Endothelial cell of umbilical vein (primary cell): ENCODE measurements at places on chromosomes 7 and 10.

- no peaks in the 10 kb centered on the region for H3K27me3 ChIP-seq
- no peak overlapping the region for H3K4me3 ChIP-seq
- no peak overlapping the region for H3K27ac ChIP-seq
Observed at GRCh38 chr7:105512415-105512814, 9.7 kb downstream of the PUS7 start.

GRCh38 chr7:110922906-110923305 is 168.0 kb upstream of the LRRN3 start:
- peak overlapping the region; percentile 24 for H3K27ac ChIP-seq
- no peaks in the 10 kb centered on the region for H3K36me3 ChIP-seq
- peak; percentile 68 for DNase-seq
- H3K4me3 ChIP-seq, result no peak overlapping the region

DNA sequence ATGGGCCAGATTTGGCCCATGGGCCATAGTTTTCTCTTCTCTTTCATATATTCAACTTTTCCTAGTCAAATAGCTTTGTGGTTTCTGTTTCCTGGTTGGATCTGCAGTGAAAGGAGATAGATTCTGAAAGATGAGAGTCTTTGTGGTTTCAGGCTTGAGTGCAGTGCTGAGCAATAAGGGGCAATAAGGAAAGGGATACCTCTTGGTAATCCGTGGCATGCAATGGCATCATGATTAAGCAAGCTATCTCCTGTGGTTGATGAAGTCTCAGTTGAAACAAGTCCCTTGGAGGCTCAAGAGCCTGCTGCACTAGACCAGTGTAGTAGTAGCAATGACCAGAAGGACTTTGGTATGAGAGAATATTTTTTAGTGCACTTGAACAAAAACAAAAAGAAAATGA is 187.7 kb upstream of the CNTNAP2 start:
- H3K27me3 ChIP-seq, result no peaks in the 10 kb centered on the region
- no peak overlapping the region for H3K4me3 ChIP-seq
- no peak overlapping the region for H3K27ac ChIP-seq
- no peaks in the 10 kb centered on the region for H3K36me3 ChIP-seq
- no peaks in the 10 kb centered on the region for H3K4me1 ChIP-seq

- no peaks in the 10 kb centered on the region for H3K27me3 ChIP-seq
- no peaks in the 10 kb centered on the region for H3K4me1 ChIP-seq
- H3K27ac ChIP-seq, result no peak overlapping the region
- no peak overlapping the region for H3K4me3 ChIP-seq
- H3K36me3 ChIP-seq, result no peaks in the 10 kb centered on the region
- DNase-seq, result no peak
Observed at GRCh38 chr10:31875608-31876007, 53.0 kb downstream of the ARHGAP12 start.

DNA sequence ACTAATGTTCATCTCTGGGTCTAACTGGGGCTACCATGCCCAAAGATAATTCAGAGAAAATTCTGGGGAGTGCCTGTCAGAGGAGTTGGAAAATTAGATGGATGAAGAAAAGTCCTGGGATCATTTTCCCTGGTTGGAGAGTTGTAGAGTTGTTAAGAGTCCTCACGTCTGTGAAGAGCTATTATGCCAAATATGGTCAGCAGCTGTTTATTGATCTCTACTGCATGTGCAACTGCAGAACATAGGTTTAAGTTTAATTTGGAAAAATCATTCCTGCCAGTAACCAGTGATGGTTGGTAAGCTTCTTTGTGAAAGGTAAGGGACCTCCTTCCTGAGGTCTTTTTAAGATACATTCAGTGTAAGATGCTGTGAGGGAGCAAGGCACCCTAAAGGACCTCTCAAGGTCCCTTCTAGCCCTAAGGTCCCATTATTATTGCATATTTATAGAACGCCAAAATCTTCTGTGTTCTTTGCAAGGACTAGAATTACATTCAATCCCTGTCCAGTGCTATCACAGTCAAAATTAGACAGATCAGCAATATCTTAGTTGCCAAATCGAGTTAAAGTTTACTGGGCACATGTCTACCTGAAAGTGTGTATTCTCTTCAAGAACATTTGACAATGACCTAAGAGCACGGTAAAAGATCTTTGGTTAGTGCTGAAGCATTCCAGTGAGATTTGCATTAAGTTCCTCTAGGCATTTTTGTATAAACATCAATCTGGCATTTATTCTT is 62.7 kb downstream of the VTI1A start:
- DNase-seq, result no peak
- H3K27me3 ChIP-seq, result no peaks in the 10 kb centered on the region
- no peak overlapping the region for H3K4me3 ChIP-seq
- H3K36me3 ChIP-seq, result no peaks in the 10 kb centered on the region
- H3K4me1 ChIP-seq, result no peaks in the 10 kb centered on the region

- no peaks in the 10 kb centered on the region for H3K4me1 ChIP-seq
- no peak overlapping the region for H3K4me3 ChIP-seq
- no peaks in the 10 kb centered on the region for H3K36me3 ChIP-seq
- H3K27ac ChIP-seq, result no peak overlapping the region
Observed at GRCh38 chr10:18400906-18401245, 250.5 kb downstream of the NSUN6 start.

GRCh38 chr10:131706476-131706875 is 194.3 kb upstream of the PPP2R2D start:
- no peaks in the 10 kb centered on the region for H3K4me1 ChIP-seq
- H3K4me3 ChIP-seq, result no peak overlapping the region
- H3K36me3 ChIP-seq, result no peaks in the 10 kb centered on the region
- no peaks in the 10 kb centered on the region for H3K27me3 ChIP-seq

GRCh38 chr7:104814126-104814525 is 199.9 kb upstream of the KMT2E start:
- peaks cover 11% of the 10 kb centered on the region for H3K27me3 ChIP-seq
- no peaks in the 10 kb centered on the region for H3K36me3 ChIP-seq
- no peak for DNase-seq
- H3K4me3 ChIP-seq, result no peak overlapping the region

GRCh38 chr10:132163278-132163765 is 23.4 kb upstream of the DPYSL4 start:
- no peak overlapping the region for H3K4me3 ChIP-seq
- DNase-seq, result no peak
- H3K4me1 ChIP-seq, result no peaks in the 10 kb centered on the region
- H3K36me3 ChIP-seq, result no peaks in the 10 kb centered on the region
- H3K27me3 ChIP-seq, result no peaks in the 10 kb centered on the region

GRCh38 chr7:26618449-26618848 is 245.9 kb downstream of the SKAP2 start:
- no peak overlapping the region for H3K27ac ChIP-seq
- no peaks in the 10 kb centered on the region for H3K4me1 ChIP-seq
- H3K27me3 ChIP-seq, result no peaks in the 10 kb centered on the region
- no peak overlapping the region for H3K4me3 ChIP-seq
- no peaks in the 10 kb centered on the region for H3K36me3 ChIP-seq

DNA sequence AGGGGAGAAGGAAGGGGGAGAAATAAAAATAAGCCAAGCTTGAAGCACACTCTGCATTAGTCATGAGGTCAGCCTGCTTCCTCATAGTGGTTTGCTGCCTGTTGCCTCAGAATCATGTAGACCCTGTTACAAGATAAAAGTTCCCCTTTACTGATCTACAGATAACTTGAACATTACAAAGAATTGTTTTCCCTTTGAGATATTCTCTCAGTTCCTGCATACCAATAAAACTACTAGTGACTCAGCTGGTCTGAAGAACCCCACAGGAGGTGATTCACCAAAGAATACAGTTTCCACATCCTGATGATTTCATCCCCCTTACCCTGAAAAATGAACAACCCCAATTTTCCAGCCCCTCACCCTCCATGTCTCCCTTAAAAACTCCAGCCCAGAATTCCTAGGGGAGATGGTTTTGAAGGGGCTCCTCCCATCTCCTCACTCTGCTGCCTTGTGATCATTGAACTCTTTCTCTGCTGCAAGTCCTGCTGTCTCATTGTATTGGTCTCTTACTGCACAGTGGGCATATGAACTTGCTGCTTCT is 31.5 kb upstream of the NRP1 start:
- H3K27me3 ChIP-seq, result no peaks in the 10 kb centered on the region
- H3K4me3 ChIP-seq, result no peak overlapping the region
- peak overlapping the region; percentile 92 for H3K27ac ChIP-seq
- no peaks in the 10 kb centered on the region for H3K36me3 ChIP-seq
- peaks cover 37% of the 10 kb centered on the region for H3K4me1 ChIP-seq

DNA sequence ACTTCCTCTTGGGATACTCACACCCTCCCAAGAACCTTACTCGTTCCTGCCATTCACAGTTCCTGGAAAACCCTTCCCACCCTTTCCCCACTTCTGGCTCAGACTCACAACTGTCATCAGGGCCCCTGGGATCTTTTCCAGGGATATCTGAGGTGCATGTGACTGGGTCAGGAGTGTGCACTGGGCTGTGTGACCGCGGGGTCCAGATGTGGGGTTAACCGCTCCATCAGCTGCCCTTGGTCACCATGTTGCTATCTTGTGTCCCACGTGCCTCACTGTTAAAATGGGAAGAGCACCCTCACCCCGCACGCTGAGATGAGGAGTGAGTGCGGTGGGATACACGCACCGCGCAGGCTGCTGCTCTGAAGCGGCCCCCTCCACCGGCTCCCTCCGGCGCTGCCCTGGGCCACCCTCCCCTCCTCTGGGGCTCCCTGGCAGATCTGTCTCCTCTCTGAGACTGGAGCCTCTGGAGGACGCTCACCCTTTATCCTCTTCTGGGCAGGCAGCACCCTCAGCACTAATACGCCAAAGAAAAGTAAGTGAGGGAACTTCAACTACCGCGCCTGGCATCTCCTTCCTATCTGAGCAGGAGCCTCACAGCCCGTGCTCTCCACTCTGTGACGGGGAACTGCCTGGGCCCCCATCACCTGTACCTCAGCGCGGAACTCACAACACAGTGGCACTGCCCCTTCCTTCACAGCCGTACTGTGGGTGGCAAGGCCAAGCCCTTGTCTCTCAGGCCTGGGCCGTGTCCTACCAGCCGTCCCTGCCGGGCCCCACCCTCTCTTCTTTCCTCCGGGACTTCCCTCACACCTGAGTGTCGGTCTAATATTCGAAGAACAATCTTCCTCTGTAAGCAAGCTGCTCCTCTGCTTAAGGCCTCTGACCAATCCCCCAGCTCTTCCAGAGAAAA is 15.6 kb downstream of the COBL start:
- no peak overlapping the region for H3K27ac ChIP-seq
- H3K4me1 ChIP-seq, result no peaks in the 10 kb centered on the region
- H3K27me3 ChIP-seq, result no peaks in the 10 kb centered on the region
- H3K36me3 ChIP-seq, result no peaks in the 10 kb centered on the region

GRCh38 chr10:132547421-132547861 is 9.9 kb downstream of the INPP5A start:
- no peaks in the 10 kb centered on the region for H3K36me3 ChIP-seq
- no peak overlapping the region for H3K27ac ChIP-seq
- no peaks in the 10 kb centered on the region for H3K4me1 ChIP-seq
- H3K27me3 ChIP-seq, result no peaks in the 10 kb centered on the region
- no peak overlapping the region for H3K4me3 ChIP-seq

DNA sequence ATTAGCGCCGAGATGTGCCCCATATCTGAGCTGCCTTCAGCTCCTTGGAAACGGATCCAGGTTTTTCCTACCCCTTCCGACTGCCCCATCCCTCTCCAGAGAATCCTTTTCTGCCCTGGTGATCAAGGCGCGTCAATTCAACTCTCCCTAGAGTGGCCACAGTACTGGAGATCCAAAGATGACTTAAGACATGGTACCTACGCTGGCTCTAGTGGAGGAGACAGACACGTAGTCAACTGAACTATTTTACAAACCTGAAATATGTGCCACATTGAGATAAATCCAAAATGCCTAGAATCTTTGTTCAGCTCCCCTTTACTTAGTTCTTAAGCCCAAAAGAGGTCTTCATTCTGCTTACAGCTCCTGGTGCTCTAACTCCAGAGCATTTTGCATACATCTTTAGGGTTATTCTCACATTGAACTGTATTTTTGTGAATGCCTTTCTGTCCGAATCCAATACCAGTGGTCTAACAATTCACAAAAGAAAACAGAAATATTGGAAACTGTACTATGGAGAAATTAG is 444 bp upstream of the TNPO3 start:
- H3K27me3 ChIP-seq, result peaks cover 6% of the 10 kb centered on the region
- H3K4me1 ChIP-seq, result peaks cover 15% of the 10 kb centered on the region
- H3K27ac ChIP-seq, result peak overlapping the region; percentile 80
- no peak for DNase-seq

DNA sequence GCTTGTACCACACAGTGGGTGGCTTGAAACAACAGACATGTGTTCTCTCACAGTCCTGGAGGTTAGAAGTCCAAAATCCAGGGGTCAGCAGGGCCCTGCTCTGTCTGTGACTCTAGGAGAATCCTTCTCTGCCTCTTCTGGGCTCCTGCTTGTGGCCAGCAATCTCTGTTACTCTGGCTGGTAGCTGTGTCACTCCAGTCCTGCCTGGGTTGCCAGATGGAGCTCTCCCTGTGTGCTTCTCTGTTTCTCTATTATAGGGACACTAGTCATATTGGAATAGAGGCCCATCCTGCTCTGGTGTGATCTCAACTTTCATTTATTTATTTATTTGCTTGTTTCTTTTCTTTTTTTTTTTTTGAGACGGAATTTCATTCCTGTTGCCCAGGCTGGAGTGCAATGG is 276.6 kb upstream of the GALNT17 start:
- H3K36me3 ChIP-seq, result no peaks in the 10 kb centered on the region
- no peak for DNase-seq

GRCh38 chr10:1339396-1339795 is 283.2 kb downstream of the WDR37 start:
- no peak overlapping the region for H3K27ac ChIP-seq
- no peaks in the 10 kb centered on the region for H3K36me3 ChIP-seq
- H3K4me3 ChIP-seq, result no peak overlapping the region
- DNase-seq, result no peak

- no peak overlapping the region for H3K27ac ChIP-seq
- H3K27me3 ChIP-seq, result peaks cover 27% of the 10 kb centered on the region
- H3K36me3 ChIP-seq, result no peaks in the 10 kb centered on the region
- no peak overlapping the region for H3K4me3 ChIP-seq
Observed at GRCh38 chr10:69663369-69663947, 33.4 kb downstream of the FAM241B start.

- peak overlapping the region; percentile 38 for H3K4me3 ChIP-seq
- H3K27ac ChIP-seq, result no peak overlapping the region
- H3K27me3 ChIP-seq, result peaks cover 9% of the 10 kb centered on the region
- no peaks in the 10 kb centered on the region for H3K36me3 ChIP-seq
- peak; percentile 39 for DNase-seq
Observed at GRCh38 chr10:114042895-114043531, 653 bp upstream of the ADRB1 start.

GRCh38 chr10:31622978-31623377 is 304.0 kb downstream of the ZEB1 start:
- H3K27me3 ChIP-seq, result no peaks in the 10 kb centered on the region
- no peak overlapping the region for H3K4me3 ChIP-seq
- no peak overlapping the region for H3K27ac ChIP-seq
- no peaks in the 10 kb centered on the region for H3K4me1 ChIP-seq

- no peak overlapping the region for H3K27ac ChIP-seq
- no peaks in the 10 kb centered on the region for H3K27me3 ChIP-seq
- no peaks in the 10 kb centered on the region for H3K4me1 ChIP-seq
- H3K4me3 ChIP-seq, result no peak overlapping the region
Observed at GRCh38 chr7:98993024-98993897, 114.9 kb downstream of the TRRAP start.

- no peak for DNase-seq
- no peak overlapping the region for H3K27ac ChIP-seq
Observed at GRCh38 chr10:25890995-25891394, 43.0 kb upstream of the MYO3A start.

GRCh38 chr7:28062197-28062991 is 118.2 kb downstream of the JAZF1 start:
- no peaks in the 10 kb centered on the region for H3K36me3 ChIP-seq
- H3K27me3 ChIP-seq, result no peaks in the 10 kb centered on the region
- H3K4me1 ChIP-seq, result peaks cover 6% of the 10 kb centered on the region
- H3K27ac ChIP-seq, result no peak overlapping the region
- H3K4me3 ChIP-seq, result no peak overlapping the region
